ENCODE measurements at places on chromosomes 16 and 17.

DNA sequence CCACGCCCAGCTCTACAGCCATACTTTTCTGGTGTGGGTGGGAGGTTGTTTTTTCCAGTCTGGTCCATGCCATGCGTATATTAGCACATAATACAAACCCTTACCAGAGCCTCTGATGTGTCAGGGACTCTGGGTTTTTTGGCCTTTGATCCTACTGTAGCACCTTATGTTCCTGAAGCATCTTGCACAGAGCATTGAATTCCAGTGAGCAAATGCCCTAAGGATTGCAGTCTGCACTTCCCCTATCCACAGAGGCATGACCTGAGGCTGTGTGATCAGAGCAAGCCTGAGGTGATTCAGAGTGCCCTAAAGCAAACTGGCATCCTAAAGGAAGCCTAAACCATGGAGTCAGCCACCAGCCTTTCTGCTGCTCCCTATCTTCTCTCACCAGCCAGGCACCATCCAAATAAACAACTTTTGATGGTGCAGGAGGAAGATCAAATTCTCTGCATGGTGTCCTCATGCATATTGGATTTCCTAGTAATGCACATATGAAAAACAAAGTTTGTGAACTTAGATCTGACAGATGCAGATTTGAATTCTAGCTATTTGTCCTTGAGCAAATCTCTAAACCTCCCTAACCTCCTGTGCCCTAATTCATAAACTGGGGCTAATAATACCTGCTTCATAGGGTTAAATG, 41.2 kb upstream of the HAS3 start:
- DNase-seq, result no peak

DNA sequence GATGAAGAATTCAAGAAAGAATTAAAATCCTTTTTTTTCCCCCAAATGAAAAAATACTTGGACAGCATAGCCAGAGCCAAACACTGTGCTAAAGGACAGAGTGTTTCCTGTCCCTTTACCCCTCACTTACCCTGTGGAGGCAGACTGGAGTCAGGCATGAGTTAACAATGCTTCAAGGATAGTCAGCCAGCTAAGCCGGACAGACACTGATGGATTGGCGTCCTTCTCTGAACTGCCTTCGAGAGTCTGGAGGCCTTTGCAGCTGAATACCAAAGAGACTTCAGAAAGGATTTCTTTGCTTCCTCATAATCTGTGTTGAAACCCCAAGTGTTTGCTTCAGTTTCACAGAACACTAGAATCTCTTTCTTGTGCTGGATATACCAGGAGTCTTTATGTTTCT, 4.6 kb downstream of the METTL9 start:
- peak; percentile 73 for DNase-seq

- no peak for DNase-seq
Observed at GRCh38 chr17:51059781-51060180, 60.9 kb downstream of the SPAG9 start.

GRCh38 chr16:50643192-50643591, 37.9 kb downstream of the SNX20 start:
- no peak for DNase-seq

DNA sequence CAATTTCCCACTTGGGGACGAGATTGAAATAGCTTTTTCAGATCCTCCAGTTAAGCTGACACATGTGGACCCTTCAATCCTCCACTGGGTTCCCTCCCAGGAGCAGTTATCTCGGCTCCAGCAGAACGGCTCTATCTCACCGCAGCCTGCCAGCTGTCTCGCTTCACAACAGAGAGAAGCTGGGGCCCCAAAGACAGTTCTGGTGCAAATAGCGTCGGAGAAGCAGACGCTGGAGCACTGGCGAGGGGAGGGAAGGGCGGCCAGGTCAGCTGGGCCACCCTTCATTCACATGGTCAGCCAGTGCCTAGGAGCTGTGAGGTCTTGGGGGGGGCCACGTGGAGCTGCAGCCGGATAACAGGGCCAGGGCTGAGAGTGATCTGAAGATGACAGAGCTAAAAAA, 141.3 kb upstream of the SDK2 start:
- no peak for DNase-seq

DNA sequence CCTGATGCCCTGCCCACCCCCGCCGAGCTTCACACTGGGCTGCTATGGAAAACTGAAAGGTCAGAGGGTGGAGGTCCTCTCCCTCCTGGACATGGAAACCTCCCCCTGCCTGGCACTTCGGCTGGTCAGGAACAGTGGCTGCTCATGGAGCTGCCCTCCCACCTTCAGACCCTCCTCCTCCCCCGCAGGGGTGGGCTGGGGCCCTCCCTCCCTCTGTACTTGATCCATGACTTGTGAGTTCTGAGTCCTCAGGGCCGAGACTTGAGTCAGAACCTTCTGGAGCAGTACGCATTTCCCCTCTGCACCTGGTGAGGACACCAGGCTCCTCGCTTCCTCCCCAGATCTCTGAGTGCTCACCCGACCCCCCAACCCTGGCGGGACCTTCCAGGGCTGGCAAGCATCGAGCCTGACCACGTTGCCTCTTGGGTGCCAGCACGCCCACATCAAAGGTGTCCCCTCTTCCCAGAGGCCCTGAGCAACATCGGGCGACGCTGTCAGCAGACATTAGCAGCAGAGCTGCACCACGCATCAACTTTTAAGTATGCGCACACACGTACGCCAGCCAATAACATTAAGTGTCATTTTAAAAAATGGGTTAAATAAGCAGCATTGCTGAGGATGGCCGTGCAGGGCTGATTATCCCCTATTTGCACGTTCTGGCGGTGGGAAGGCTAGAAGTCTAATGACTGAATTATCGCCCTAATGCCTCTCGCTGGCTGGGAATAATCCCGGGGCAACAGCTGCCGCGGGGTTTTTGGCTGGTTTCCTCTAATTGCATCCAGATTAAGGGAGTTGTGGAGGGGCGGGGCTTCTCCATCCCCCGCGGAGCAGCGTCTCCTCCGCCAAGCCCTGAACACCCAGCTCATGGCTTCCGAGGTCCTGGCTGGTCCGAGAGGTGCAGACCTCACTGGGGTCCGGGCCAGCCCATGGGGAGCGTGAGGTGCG, 98.0 kb downstream of the TBC1D16 start:
- DNase-seq, result no peak

- DNase-seq, result no peak
Observed at GRCh38 chr16:48232493-48233040, 11.5 kb upstream of the LONP2 start.

- no peak for DNase-seq
Observed at GRCh38 chr17:73071066-73071999, 21.2 kb downstream of the SLC39A11 start.

GRCh38 chr16:1729026-1729425, 23.0 kb downstream of the MAPK8IP3 start:
- DNase-seq, result no peak

GRCh38 chr16:48541108-48541786, 68.7 kb downstream of the N4BP1 start:
- DNase-seq, result no peak
